ENCODE measurements at places on chromosomes 6 and 20.

GRCh38 chr6:109653264-109653663, 37.7 kb downstream of the AK9 start:
- no peak for DNase-seq

- no peak for DNase-seq
Observed at GRCh38 chr20:39812116-39812515, 850.0 kb downstream of the DHX35 start.

DNA sequence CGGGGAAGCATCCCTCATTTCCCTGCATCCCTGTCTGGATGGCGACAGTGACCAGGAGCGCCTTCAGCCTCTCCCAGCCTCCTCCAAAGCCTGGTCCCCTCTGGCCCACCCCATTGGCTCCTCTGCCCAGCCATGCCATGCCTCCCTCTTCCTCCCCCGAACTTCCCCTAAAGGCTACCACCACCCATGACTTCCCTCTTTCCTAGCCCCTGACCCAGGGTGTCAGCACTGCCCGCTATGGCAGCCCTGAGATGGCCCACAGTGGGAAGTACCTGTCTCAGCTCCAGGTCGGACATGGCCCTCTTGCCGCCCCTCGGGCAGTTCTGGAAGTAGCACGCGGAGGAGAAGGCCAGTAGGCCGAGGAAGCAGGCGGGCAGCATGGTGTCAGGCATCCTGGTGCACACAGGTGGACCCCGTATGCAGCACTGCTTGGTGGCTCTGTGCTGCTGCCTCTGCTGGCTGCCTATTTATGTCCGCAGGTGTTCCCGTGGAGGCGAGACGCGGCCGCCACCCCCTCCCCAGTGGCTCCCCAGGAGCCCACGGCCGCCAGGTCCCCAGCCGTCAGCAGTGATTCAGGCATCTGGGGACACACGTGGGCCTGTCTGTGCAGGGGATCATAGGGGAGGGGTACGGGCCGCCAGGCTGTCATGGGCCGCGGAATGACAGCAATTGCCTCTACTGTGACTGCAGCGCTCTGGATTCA, at the start of gene AVP:
AVP (minus strand) TSS at position 442 of the 703 bp plus-strand sequence; CDS start at position 392, 50 bp downstream.
- DNase-seq: no peak

DNA sequence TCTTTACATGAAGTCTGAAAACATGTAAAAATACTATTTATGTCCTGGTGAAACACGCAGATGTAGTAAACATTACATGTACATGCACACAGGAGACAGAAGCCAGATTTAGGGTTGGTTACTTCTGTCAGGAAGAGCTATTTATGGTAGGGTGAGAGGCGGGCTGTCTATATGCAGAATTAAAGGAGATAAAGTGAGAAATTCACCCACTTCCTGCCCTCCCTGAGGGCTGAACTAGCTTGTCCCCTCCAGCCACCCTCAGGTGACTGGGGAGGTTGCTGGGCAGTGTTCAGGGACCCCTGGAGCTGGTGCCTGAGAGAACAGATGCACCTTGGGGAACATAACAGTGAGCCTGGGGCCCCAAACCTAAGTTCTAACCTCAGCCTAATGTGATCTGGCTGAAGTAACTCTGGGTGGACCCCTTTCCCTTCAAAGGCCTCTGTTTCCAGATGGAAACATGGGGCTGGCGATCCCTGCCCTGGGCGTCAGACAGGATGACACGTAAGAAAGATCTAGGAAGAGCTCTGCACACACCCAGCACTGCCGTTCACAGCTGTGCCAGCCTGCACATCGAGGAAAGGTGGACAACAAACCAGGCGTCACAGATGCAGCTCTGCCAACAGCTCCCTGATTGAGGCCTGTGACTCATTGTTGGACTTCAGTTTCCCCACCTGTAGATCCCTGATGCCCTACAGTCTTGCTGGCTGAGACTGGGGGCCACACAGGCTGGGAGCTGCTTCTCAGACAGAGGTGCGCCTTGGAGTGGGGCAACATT, 1.3 kb downstream of the PI16 start:
- no peak for DNase-seq

GRCh38 chr6:3359101-3359752, 97.6 kb downstream of the SLC22A23 start:
- DNase-seq: no peak

DNA sequence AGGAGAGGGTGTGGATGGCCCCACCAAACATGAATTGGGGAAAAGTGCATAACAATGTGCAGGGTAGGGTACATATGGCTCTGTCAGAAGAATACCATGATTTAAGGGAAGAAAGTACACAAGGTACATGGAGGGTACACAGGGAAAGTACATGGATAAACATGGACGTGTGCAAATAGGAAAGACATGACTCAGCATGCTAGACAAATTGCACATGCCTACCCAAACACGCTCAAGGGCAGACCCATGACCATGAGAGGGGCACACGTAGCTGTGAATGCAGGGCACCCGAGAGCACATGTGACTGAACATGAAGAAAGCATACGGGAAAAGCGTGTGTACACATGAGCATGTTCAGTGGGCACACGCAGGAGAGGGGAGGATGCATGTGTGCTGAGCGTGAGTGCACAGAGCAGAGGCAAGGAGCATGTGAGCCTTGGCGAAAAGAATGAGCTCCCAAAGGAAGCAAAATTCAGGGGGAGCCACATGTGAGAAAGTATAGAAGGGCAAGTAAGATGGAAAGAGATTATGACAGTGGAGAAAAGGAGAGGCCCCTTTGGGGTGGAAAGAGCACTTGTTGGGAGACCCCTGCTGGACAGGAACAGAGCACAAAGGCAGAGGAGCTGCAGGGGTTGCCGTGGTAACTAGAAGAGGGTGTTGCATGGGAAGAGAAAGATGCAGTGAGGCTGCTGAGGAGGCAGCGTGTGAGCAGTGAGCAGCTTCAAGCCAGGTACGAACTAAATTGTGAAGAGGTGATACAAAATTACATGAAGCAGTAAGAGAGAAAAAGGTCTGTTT, 17.8 kb downstream of the OR2H2 start:
- DNase-seq: no peak

GRCh38 chr6:106247293-106247692, 78.3 kb downstream of the ATG5 start:
- no peak for DNase-seq

DNA sequence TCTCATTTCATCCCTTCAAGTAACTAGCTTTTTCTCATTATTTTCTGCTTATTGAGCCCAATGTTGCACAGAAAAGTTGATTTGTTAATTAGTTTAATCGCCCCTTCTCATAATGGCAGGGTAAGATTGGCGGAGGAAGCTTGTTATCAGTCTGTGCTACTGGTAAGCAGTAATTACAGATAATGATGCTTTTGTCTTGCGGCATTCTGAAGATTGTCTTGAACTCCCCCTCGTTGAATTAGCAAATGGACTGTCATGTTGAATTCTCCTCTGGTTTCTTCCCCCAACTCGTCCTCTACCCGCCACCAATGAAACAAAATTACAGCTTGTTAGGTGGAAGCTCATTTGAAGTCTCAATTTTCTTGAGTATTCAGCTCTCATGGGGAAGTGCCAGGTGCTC, 39.4 kb downstream of the PRDM13 start:
- DNase-seq: no peak

- DNase-seq: no peak
Observed at GRCh38 chr20:63895202-63895951, 451 bp downstream of the DNAJC5 start.

- no peak for DNase-seq
Observed at GRCh38 chr6:111447051-111447450, 36.0 kb downstream of the REV3L start.

- DNase-seq: no peak
Observed at GRCh38 chr6:113627480-113627879, 229.7 kb upstream of the MARCKS start.

DNA sequence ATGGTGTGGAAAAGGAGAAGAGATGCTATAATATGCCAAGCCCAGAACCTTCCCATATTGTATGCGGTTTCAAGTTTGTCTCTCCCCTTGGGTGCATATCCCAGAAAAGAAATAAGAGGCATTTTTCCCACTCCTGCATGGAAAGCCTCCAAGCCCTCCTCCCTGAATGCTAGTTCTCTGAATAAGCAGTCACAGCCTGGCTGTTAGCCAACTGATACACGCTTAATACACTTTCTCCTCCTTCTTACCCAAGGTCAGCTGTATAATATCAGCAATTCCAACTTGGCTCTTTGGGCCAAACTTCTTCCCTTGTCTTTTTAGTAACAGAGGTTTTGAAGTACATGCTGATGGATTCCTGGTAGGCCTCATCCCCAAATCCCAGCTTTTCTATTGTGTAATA, 440.1 kb downstream of the EPHA7 start:
- no peak for DNase-seq
